ENCODE measurements at places on chromosomes 1 and 21. TPM values are rescaled to one million over a fixed set of nuclear protein-coding genes. Genes with fewer than 3 reads are reported as not detected.

GRCh38 chr1:18175530-18176377 lies 68.2 kb downstream of the IGSF21 start:
- peaks cover 22% of the 10 kb centered on the region for H3K27me3 ChIP-seq
- H3K27ac ChIP-seq, result no peak overlapping the region
- H3K4me1 ChIP-seq, result no peaks in the 10 kb centered on the region
- no peak for DNase-seq

- H3K36me3 ChIP-seq, result no peaks in the 10 kb centered on the region
- H3K27me3 ChIP-seq, result peaks cover 8% of the 10 kb centered on the region
- H3K27ac ChIP-seq, result no peak overlapping the region
- no peak overlapping the region for H3K4me3 ChIP-seq
- no peaks in the 10 kb centered on the region for H3K4me1 ChIP-seq
- no peak for DNase-seq
Observed at GRCh38 chr1:184359909-184360308, 26.9 kb upstream of the C1orf21 start.

- H3K4me1 ChIP-seq, result no peaks in the 10 kb centered on the region
- H3K36me3 ChIP-seq, result peaks cover 3% of the 10 kb centered on the region
- no peak overlapping the region for H3K4me3 ChIP-seq
- H3K27me3 ChIP-seq, result peaks cover 37% of the 10 kb centered on the region
- no peak overlapping the region for H3K27ac ChIP-seq
- DNase-seq, result no peak
Observed at GRCh38 chr1:205472737-205473441, 17.0 kb upstream of the BLACAT1 start.

FALEC gene
- total RNA-seq, result not detected
